ENCODE measurements at places on chromosomes 6 and 20. TPM values are rescaled to one million over a fixed set of nuclear protein-coding genes. Genes with fewer than 3 reads are reported as not detected.

- no peak for DNase-seq
Measured at GRCh38 chr20:44850272-44850671, 35.2 kb upstream of the YWHAB start.

- DNase-seq, result no peak
Measured at GRCh38 chr6:110328259-110328658, 29.9 kb downstream of the METTL24 start.

DNA sequence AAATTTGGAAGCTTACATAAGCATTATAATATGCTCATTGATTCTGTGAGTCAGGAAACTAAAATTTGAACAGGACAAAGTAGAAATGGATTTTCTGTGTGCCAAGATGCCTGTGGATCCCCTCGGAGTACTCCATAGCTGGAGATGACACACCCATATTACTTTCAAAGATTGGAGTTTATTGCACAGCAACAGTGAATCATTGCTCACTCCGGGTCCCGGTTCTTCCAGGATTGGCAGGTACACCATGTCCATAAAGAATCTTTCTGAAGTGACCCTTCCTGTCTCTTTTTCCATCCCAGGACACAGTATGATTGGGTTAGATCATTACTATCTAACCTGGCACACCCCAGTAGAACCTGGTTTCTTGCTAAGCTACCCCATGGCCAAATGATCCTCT lies 2.7 kb upstream of the BTN2A2 start:
- DNase-seq, result no peak

DNA sequence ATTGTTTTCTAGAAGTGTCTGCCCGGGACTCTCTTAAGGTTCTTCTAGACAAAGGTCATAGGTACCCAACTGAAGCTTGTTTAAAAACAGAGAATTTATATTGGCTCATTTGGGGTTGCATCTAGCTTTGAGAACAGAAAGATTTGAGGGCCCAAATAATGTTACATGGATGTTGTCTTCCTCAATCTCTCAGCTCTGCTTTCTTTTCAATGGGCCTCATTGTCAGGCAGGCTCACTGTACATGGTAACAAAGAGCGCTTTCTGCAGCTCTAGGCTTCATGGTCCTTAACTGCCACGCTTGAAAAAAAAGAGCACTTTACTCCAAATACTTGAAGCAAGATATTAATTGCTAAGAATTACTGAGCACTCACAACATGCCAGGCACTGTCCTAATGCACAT lies 22.2 kb downstream of the NHLRC1 start:
- no peak for DNase-seq

DNA sequence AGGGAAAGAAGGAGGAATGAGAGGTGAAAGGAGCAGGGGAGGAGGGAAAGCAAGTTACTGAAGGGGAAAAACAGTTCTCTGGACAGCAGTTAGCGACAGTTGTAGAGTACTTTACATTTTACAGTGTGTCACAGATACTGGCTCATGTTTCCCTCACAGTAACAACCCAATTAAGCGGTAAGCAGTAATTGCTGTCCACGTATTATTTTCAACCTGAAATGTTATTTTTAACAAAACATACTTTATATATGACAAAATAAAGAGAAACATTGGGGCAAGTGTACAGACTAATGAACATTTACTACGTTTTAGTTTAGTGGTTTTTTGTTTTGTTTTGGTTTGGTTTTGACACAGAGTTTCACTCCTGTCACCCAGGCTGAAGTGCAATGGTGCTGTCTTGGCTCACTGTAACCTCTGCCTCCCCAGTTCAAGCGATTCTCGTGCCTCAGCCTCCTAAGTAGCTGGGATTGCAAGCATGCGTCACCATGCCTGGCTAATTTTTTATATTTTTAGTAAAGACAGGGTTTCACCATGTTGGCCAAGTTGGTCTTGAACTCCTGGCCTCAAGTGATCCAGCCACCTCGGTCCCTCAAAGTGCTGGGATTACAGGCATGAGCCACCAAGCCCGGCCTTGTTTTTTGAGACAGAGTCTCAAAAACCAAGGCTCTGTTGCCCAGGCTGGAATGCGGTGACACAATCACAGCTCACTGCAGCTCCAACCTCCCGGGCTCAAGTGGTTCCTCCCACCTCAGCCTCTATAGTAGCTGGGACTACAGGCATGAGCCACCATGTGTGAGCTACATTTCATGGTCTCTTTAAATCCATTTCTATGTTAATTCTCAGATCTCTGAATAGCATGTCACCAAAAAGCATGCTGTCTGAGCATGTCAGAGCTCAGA lies 22.6 kb upstream of the BTN3A2 start:
- no peak for DNase-seq

The WASF1 gene
- 5.3 TPM for total RNA-seq

Data from activated naive CD8-positive, alpha-beta T cell treated with anti-CD3 and anti-CD28 coated beads for 36 hours (primary cell).